ENCODE measurements at places on chromosomes 4 and X.

GRCh38 chr4:111475001-111475400 lies 670.3 kb upstream of the FAM241A start:
- no peak for DNase-seq

- DNase-seq: no peak
Observed at GRCh38 chr4:2933566-2934076, 29.6 kb downstream of the NOP14 start.

- DNase-seq: peak; percentile 57
Observed at GRCh38 chr4:101200561-101200960, 146.8 kb downstream of the PPP3CA start.

GRCh38 chrX:155544881-155545280 lies 67.9 kb downstream of the TMLHE start:
- no peak for DNase-seq

DNA sequence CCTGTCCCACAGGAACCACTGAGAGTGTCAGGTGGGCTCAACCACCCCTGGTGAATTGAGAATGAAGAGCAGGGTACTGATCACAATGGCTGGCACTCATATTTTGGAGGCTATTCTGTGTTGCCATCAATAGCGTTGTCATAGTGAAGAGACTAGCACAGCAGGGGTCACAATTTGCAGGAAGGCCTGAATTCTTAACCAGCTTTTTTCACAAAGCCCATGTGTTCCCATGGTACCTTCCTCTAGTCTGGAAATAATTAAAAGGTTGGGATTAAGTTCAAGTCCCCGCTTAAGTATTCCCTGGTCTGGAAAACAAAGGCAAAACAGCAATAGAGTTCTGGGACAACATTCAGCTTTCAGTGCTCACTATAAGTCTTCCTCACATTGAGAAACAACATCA lies 1051.7 kb downstream of the C4orf33 start:
- DNase-seq: no peak

GRCh38 chr4:147019091-147019490 lies 73.4 kb upstream of the TTC29 start:
- peak; percentile 41 for DNase-seq

- no peak for DNase-seq
Observed at GRCh38 chr4:150387981-150388380, 194.0 kb upstream of the MAB21L2 start.

DNA sequence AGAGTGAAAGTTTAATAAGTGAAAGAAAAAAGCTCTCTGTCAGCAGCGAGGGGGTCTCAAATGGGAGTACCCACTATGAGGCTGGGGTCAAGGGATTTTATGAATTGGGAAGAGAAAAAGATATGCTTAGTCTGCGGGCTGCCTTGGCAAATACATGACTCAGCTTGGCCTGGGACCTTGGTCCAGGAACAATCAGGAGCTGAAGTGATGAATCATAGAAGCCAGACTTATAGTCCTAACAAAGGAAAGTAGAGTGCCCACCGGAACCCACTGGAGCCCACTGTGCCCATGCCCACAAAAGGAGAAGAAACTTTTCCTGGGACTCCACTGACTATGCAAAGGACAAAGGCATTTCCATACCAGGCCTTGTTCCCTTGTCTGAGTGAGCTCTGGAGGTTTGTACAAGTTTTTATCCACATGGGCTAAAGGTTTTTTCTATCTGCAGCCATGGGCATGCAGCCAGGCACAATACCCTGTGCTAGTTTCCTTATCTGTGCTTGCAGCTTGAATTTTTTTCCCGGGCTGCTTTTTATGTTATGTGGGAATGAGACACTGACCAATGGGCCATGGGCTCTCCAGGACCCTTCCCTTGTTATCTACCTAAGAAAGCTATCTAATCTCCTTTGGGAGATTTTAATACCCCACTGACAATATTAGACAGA lies 201.7 kb downstream of the FAM133A start:
- DNase-seq: no peak

- no peak for DNase-seq
Observed at GRCh38 chr4:40600850-40601249, 28.8 kb downstream of the RBM47 start.

DNA sequence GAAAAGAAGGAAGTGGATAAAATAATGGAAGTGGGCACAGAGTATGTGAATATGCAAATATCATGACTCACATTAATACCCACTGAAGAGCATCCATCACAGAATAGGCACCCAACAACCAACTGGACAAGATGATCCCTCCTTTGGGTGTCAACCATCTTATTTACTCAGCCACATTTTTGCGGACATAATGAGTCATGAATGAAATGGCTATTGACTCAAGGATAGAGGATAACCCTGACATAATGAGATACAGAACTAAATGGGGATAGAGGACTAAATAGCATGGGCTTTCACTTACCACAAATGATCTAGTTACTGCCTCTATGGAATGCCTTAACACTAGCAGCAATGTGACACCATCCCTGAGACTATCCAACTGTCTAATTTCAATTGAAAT lies 224.7 kb downstream of the ANTXR2 start:
- no peak for DNase-seq

DNA sequence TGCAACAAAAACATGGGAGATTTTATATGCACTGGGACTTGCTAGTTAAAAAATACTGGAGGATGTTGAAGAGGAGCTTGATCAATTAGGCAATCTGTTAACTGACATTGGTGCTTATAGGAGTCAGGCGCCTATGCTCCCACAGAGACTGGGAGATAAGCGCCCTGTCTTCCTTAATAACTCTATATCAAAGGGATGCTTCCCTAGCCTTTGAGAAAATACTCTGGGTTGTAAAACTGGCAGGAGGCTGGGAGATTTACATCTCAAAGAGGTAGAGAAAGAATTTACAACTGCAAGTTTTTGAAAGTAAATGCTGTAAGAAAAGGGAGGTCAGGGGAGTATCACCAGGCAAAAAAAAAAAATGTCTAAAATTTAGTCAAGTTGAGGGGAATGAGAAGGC lies 325.4 kb downstream of the PCDH10 start:
- no peak for DNase-seq

DNA sequence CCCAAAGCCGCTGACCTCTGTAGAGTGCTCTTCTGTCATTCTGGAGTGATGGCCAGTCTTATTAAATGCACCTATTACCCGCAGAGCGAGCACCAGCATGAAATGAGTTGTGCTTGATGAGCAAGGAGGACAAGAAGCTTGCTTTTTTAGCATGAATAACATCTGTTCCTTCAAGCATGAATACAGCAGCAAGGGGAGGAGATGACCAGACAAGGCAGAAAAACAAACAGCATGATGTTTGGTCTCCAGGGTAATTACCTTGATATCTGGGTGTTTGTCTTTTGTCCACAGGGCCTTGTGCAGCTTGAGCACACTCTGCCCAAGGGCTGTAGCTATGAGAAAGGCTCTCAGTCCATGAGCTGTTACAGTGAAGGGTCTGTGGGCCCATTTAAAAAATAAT lies 324.8 kb upstream of the DDX53 start:
- no peak for DNase-seq

- no peak for DNase-seq
Observed at GRCh38 chrX:15563056-15563455, 37.7 kb downstream of the ACE2 start.

- DNase-seq: no peak
Observed at GRCh38 chr4:3294401-3295241, 1.8 kb downstream of the RGS12 start.

- no peak for DNase-seq
Observed at GRCh38 chr4:87527431-87528220, 1.6 kb downstream of the SPARCL1 start.

- no peak for DNase-seq
Observed at GRCh38 chr4:8348071-8348470, 78.5 kb downstream of the HTRA3 start.

- DNase-seq: no peak
Observed at GRCh38 chrX:69237236-69237635, 72.0 kb upstream of the PJA1 start.

DNA sequence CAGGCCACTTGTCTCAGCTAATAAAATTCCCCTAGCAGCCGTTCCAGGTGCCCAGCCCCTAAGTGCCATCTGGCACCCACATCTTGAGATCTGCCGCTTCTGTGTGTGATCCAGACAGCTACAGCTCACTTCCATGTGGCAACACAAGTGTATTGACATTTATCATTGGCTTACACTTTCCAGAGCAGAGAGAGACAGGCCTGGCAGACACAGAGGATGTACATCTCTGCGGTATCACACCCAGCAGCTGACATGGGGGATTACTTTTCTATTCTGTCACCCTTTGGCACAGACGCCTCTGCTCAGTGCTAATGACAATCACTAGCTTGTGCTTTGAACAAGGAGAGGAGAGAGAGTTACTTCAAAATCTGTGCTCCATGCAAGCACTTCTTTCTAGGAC lies 195.9 kb downstream of the KDR start:
- DNase-seq: no peak

DNA sequence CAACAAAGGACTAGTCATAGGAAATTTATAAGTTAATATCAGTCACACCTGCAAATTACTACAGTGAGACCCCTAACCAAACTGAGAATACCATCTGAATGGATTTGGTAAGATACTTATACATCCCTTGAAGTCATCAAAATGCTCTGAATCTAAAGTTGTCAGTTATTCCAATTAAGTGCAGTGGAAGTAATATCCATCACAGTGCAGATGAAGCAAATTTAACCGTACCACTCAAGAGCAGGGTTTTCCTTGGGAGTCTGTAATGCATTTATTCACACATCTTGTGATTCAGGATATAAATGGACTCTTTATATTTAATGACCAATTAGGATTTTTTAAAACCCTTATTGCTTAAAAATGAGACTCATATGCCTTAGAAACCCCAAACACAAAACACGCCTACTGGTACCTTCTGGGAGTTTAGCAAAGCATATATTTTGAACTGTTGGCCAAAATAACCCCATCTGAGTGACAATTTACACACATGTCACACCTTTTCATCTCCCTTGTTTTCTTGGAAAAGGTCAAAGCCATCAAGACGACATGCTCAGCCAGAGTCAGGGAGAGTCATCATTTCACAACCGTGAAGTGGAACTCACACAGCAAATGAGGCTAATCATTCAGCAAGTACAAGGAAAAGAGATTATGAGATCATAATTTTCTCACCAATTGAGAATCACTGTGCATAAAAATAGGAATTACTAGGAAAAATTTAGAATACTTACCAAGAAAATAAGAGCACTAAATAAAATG lies 303.7 kb downstream of the HNRNPD start:
- DNase-seq: no peak

DNA sequence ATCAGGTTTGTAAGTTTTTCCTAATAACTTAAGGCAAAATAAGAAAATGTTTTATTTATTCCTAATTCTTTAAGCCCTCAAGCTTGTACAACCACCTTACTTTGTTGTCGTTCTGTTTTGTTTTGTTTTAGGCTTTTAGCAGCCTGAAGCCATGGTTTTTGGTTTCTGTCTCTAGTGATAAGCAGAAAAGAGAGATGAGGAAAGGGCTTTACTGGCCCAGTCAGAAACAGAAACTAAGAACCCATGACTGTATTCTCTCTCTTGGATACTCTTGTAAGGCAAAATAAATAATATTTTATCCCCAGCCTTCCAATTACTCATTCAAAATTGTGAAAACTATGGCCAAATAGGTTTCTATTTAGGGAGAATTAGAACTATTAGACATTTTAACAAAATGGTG lies 29.4 kb downstream of the TBC1D19 start:
- no peak for DNase-seq

DNA sequence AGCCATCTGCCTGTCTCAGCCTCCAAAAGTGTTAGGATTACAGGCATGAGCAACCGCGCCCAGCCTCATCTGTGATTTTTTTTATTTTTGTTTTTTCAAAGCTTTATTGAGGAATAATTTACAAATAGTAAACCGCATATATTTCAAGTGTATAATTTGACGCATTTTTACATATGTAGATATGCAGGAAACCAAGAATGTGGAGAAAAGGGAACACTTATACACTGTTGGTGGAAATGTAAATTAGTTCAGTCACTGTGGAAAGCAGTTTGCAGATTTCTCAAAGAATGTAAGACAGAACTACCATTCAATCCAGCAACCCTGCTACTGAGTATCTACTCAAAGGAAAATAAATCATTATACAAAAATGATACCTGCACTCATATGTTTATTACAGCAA lies 85.9 kb downstream of the SLC16A2 start:
- DNase-seq: no peak

DNA sequence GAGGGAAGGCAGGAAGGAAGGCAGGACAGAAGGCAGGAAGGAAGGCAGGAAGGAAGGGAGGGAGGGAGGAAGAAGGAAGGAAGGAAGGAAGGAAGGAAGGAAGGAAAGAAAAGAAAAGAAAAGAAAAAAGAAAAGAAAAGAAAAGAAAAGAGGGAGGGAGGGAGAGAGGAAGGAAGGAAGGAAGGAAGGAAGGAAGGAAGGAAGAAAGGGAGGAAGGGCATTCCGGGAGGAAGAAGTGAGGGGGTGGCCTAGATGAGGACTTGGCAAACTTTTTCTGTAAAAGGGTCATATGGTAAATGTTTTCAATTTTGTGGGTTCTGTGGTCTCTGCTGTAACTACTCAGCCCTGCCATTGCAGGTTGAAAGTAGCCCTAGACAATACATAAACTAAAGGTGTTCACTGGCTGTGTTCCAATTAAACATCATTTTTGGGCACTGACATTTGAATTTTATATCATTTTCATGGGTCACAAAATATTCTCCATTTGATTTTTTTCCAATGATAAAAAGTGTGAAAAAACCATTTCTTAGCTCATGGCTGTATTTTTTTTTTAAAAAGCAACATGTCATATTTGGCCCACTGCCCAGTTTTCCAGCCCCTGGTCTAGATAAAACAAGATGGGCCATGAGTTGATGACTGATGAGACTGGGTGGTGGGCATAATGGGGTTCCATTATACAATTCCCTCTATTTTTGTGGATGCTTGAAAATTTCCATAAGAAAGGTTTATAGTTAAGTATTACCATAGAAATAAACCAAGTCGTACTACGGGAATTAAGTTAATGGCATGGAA lies 3.1 kb downstream of the ZNF630 start:
- DNase-seq: no peak

DNA sequence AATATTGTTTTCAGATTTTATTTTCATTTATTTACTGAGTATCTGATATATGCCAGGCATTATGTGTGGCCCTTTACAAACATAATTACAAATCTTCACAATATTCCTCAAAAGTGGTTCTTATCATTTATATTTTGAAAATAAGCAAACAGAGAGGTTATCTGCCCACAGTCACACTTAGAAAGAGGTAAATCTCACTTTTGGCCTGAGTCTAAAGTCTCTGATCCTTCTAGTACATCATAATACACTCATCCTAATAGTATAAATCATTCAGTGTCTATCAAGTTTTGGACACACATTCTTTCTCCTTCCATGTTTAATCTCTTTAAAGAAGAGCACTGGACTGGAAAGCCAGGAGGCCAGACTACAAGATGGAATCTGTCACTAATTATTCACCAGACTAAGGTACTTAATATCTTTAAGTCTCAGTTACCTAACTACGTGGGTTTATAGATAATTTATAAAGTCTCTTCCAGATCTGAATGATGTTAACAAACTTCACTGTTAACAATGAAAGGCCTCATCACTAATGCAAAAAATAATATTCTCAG lies 281.3 kb downstream of the PPP3CA start:
- DNase-seq: no peak

GRCh38 chr4:88017516-88018297 lies 10.3 kb downstream of the PKD2 start:
- DNase-seq: peak; percentile 73
